ENCODE measurements at places on chromosomes 4 and X.

- no peak for DNase-seq
These were observed 264.6 kb downstream of the SNCA start for GRCh38 chr4:89572224-89572858.

DNA sequence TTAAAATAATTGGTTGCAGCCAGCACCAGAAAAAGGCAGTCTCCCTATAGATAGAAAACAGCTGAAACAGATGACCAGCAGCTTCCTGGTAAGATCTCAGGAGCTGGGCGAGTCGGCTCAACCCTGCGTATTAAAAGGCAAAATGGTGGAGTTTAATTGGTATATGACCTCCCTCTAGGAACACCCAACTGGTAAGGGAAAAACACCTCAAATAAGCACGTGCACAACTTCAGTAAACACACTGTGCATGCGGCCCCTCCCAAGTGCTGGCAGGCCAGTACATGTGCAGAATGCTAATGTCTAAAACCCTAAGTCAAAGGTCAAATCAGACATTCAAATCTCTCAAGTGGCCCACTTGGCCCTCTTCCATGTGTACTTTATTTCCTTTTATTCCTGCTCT is 103.2 kb upstream of the PDE5A start:
- DNase-seq: no peak

DNA sequence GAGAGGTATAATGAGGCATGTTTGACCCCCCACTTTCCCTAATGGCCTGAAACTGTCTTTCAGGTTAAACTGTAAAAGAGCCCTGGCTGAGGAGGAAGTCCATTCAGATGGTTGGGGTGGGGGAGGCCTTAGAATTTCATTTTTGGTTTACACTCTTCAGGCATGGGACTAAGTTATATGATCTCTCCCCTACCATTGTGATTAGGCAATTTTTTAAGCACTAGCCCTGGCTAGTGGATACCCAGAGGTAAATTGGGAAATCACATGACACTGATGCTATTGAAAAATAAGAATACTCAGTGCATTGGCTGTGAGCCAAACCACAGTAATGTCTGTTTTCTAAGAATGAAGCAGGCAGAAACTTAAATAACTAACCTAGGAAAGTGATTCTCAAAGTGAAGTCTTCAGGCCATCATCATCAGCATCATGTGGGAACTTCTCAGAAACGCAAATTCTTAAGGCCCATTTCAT is 149.7 kb downstream of the RRAGB start:
- DNase-seq: no peak

DNA sequence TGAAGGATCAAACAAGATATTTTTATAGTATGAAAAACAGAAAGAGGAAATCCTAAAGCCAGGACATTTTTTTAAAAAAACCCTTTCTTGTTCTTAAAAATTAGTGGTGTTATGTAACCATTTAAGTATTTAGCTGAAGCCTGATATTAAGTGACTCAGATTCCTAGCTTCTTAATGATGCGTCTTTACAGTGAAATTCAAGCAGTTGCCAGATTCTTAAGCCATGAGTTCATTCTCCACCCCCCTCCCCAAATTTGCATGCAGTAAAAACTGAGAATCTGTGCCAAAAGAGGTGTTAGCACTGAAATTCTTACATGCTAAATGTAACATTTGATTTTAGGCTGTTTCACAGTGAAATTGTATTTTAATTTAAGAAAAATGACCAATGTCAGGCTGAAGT is 180.8 kb downstream of the RAPGEF2 start:
- no peak for DNase-seq

DNA sequence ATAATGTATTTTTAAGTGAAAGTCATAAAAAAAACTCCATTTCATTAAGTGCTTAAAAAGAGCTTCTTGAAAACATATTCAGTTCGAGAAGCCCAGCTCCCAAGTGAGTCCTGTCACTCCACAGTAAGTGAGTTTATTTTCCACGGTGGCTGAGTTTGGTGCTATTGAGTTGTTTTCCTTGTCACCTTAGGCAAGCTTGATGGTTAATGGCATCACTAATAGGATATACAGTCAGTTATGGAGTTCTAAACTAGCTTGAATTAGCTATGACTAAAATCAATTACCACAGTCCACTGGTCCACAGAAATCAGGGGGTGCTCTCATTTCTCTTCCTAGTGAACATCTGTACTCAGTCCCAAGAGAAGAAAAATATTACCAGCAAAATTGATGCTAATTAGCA is 1526.2 kb upstream of the IGFBP7 start:
- DNase-seq: no peak

GRCh38 chrX:69024931-69025330 is 140.3 kb downstream of the PJA1 start:
- DNase-seq: no peak

DNA sequence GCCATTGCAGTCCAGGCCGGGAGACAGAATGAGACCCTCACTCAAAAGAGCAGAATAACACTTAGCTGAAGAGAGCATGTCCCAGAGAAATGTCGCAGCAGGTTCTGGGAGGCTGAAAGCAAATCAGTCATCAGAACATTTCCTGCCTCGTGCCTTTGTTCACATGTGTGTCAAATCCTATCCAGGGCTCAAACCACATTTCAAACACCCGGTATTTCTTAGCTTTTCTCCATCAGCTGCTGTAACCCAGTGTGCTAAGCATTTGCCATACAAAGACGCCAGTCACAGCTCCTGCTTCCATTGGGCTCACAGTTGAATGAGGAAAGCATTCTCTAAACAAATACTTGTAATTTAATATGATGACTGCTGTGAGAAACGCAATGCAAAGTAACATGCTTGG is 6.0 kb downstream of the PALLD start:
- no peak for DNase-seq
